Activated naive CD4-positive, alpha-beta T cell treated with anti-CD3 and anti-CD28 coated beads, Interleukin-2, amount 50 U/mL, for 16 hours (primary cell): ENCODE measurements at places on chromosomes 5 and 9.
A peak's percentile ranks its signal among the peaks of the same experiment; 100 is the strongest.

GRCh38 chr9:114249424-114250234 lies 73.3 kb upstream of the ORM1 start:
- no peak for DNase-seq

GRCh38 chr5:36606036-36606427 lies 374 bp upstream of the SLC1A3 start:
- DNase-seq = no peak

DNA sequence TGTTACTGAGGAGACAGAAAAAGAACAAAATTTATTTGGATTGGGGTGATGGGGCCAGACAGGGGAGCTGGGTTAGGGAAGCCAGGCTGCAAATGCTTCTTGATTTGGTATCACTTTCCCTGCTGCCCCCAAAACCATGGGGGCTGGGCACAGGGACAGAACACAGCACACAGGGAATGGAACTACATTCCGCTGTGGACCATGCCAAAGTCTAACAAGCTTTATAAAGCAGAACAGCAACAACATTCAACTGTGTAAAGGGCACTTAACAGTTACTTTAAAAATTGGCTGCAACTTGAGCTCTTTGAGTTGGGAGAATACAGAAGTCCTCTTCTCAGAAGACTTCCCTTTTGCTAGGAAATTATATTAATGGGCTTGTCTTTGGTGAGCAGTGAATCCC lies 23.8 kb downstream of the C5orf58 start:
- no peak for DNase-seq

GRCh38 chr5:73565969-73566547 lies 515 bp downstream of the UTP15 start:
- no peak for DNase-seq

GRCh38 chr5:151724360-151724759 lies 34.1 kb downstream of the ATOX1 start:
- no peak for DNase-seq

DNA sequence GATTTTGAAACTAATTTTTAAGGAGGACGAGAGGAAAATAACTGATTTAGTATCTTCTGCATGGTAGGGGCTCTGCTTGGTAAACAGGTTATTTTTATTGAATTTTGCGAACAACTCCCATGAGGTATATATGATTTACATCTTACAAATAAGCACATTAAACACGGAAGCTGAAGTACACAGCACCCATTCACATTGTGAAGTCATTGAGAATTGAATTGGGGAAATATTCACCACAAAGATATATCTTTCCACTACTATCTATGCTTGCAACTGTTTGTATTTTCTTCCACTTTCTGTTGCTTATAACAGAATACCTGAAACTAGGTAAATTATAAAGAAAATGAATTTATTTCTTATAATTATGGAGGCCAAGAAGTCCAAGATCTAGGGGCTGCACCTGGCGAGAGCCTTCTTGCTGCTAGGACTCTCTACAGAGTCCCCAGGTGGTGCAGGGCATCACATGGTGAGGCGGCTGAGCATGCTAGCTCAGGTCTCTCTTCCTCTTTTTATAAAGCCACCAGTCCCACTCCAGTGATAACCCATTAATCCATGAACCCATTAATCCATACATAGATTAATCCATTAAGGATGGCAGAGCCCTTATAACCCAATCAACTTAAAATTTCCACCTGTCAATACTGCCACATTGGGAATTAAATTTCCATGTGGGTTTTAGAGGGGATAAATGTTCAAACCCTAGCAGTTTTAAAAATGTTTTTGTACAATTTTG lies 79.0 kb upstream of the ZNF608 start:
- no peak for DNase-seq

- no peak for DNase-seq
Observed at GRCh38 chr5:88878976-88879375, 4.0 kb downstream of the MEF2C start.

GRCh38 chr9:22079873-22080341 lies 70.8 kb upstream of the CDKN2B start:
- DNase-seq = peak; percentile 62

DNA sequence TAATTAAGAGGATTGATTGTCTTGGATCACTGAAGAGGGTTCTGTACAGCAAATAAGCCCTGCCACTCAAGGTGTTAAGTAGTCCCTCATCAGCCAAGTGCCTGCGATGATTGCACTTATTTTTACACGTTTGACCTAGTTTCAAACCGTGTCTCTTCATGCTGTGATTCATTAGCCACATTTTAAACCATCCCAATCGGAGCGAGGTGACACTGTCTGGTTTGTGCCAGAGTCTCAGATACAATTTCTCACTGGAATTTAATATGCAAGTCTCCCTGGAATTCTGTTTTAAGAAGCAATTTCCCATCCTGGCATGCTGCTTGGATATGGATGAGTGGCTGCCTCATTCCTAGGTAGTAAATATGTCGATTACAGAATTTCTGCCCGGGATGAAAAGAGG lies 1.6 kb downstream of the INSYN2B start:
- no peak for DNase-seq

DNA sequence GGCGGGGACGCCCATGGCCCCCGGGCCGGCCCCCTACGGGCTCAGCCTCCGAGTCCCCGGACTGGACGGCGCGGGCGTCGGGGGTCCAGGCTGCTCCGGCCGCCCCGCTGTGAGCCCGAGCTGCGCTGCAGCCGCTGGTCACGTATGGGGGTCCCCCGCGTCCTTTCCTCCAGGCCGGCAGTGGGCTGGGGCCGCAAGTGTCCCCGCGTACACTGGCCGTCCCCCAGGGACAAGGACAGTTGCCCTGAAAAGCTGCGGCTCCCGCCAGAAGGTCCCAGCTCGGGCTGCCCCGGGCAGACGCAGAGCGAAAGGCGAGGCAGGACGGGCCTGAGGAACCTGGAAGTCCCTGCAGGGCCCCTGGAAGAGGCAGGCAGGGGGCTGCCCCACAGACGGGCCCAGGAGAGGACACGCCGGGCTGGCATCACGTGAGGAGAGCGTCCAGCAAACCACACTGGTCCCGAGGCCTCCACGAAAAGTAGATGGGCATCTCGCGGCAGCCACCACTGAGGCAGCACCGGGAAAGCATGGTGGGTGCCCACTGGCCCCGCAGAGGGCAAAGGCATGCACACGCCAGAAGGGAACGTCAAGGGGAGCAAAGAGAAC lies 3.3 kb upstream of the NKD2 start:
- DNase-seq = no peak

DNA sequence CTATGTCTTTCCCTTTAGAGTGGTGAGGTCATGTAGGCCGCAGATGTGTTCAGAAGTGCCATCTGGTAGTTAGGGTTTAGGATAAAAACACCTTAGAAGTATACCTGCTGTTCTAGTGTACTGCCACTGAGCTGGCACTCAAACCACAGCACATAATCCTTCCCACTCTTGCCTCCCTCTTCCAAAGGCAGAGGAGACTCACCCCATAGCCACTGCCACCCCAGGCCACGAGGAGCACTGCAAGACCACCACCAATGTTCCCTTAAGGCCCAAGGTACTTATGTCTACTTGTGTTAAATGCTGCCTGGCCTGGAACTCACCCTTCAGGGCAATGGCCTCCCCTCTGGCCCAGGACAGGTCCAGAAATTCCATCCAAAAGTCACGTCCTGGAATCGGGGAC lies 379.5 kb upstream of the EDIL3 start:
- DNase-seq = no peak

DNA sequence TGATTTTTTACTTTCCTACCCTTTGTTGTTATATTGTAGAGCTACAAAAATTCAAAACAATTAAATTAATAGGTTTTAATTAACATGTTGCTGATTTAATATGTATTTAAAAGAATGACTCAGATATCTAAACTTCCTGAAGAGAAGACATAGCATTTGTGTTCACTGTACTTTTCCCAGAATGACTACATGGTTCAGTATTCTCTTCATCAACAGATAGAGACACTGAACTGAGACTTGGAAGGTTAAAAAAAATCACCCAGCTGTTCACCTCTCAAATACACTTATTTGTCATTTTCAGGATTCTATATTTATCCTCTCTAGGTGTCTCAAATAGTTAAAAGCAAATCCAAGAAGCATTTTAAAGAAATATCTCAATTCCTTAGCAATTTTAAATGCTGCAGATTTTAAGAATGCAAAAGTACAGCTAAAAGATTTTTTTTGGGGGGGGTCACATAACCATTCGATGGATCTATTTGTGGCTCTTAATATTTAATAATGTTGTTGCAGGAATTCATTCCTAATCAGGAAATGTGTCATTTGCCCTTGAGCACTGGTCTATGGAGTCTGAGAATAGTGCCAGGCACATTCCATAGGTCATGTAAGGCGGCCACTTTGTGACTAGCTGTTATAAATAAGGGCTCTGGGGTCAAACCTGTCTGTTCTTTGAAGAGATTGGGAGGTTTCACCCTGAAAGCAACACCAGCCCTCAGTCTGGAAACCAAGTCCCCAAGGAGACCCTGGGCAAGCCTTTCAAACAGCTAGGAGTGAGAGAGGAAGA lies 463.1 kb downstream of the NR2F1-AS1 start:
- DNase-seq = no peak

DNA sequence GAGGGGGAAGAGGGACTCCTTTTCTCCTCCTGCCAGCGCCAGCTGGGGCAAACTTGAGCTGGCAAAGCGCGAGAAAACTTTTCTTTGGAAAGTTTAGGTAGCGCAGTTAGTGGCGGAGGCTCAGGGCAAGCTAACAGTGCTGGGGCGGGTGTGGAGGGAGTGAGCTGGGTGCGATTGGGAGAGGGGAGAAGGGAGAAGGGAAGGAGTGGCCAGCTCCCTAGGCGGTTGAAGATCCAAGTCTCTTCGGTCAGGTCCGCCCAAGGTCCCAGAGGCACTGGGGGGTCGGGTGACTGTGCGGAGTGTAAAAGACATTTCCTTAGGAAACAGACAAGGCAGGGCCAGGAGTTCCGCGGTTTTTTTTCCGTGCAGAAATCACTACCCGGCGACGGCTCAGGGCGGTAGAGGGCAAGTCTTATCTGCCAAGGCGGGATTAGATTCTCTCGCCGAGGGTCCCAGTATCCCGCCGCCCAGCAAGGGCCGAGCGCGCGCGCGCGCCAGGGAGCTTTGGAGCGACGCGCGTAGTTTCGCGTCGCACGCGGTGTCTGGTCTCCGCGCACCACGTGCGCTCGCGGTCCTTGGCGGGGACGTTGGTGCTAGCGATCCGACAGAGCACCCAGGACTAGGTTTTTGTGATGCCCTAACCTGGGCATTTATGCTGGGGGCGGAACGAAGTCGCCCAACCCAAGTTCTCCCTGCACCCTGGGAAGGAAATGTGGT lies 33.6 kb upstream of the NFIB start:
- no peak for DNase-seq
